ENCODE measurements at places on chromosomes 5 and 9.

- DNase-seq = no peak
Measured at GRCh38 chr5:181042722-181043121, 2.7 kb downstream of the BTNL9 start.

GRCh38 chr9:2126331-2126803 lies 111.2 kb downstream of the SMARCA2 start:
- DNase-seq = no peak

DNA sequence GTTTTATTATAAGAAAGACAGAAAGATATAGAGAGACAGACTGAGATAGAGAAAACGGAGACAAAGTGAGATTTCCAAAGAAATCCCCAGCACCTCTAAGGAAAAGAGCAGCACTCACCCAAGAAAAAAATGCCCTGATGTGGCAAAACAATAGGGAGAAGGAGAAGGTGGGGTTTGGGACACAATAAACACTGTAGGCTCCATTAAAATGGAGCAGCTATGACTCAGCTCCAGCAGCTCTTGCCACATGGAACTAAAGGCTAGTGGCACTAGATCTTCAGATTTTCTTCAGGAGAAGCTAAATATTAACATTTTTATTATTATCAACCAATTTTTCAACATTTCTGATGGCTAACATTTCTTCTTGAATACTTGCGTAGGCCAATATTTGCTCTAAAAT lies 321.8 kb downstream of the TRIM32 start:
- DNase-seq = no peak

GRCh38 chr9:125150349-125151245 lies 7.3 kb upstream of the SCAI start:
- DNase-seq = no peak

DNA sequence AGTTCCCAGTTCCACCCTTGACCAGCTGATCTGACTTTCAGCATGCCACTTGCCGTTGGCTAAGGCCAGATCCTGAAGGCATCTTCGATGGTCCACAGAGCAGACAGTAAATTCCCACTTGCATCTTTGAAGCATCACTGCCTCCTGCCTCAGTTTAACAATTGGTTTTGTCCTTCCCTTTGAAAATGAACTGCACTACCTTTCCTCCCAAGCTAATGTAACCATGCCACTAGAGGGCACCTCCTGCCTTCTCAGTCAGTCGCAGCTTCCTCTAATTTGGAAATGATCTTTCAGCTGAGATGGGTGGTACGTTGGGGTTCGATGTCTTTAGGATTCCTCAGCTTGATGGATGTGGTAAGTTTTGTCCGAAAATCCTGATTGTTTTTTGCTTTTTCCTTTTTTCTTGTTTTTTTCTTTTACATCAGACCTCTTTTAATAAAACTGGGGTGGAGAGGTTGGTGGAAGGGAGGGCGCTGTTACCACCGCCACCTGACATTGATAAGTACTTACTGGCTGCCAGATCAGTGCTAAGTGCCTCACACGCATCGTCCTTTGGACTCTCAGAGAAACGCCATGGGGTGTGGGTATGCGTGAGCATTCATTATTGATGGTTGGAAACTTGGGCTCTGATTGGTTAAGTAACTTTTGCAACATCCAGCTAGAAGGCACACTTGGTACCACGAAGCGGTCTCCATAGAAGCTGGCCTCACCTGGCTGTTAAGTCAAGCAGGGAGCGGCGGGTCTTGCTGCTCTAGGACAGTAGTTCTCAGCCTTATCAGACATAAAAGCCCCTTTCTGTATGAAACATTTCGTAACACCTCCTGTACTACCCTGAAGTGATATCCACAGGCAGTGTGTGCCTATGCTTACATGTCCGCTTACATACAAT lies 16.9 kb downstream of the PTTG1 start:
- DNase-seq = peak; percentile 19

- DNase-seq = peak; percentile 53
Measured at GRCh38 chr5:179679014-179679674, 1.7 kb downstream of the CBY3 start.
